ENCODE measurements at places on chromosomes 2 and 18.

- DNase-seq: no peak
These were observed 265.1 kb downstream of the SH3BP4 start for GRCh38 chr2:235216901-235217300.

GRCh38 chr2:46999857-47000678 lies 84.5 kb upstream of the MCFD2 start:
- no peak for DNase-seq

- DNase-seq: no peak
These were observed 9.5 kb downstream of the COPS7B start for GRCh38 chr2:231795525-231796327.

DNA sequence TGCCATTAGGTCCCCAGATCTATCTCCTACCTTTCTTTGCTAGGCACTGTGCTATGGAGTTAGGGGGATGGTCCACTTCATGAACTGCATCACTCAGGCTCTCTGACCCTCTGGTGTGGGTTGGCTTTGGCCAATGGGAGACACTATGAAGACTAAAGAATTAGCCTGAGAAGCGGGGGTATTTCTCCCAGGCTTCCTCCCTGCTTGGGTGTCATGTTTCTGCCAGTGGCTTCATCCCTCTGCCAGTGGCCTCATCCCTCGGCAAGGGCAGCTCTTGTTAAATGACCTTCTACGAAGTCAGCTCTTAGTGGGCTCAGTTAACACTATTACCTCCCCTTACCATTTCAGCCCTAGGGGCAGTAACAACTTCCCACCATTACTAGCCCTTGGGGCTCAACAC lies 41.9 kb upstream of the EPB41L3 start:
- DNase-seq: no peak

- DNase-seq: no peak
These were observed 29.8 kb downstream of the TSPYL6 start for GRCh38 chr2:54226260-54226659.

DNA sequence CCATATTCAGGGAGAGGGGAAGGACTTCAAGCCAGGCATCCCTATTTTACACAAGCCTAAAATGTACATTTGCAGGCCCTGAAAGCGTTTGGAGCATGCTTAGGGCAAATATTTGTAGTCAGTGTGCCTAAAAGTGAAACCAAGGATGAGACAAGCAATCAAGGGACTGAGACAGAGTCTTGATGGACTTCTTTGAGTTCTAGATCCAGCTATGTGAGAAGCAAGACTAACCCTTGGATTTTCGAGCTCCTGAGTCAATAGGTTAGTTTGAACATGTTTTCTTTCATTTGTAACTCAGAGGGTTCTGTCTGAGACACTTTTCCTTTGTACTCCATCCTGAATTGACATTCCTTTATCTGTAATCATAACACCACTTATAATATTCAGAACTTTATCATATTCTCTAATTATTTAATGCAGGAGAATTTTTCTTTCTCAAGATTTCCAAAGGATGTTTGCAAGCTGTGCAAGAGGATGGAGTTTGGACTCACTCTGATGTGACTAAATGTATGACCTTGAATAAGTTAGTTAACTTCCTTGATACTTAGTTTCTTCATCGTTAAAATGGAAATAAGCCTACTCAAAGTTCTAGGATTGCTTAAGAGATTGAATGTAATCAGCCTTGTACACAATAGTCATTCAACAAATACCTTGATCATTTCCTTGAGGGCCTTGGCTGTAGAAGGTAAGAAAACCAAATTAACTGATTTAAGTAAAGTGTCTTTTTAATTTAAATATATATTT lies 1237.8 kb upstream of the ZEB2 start:
- no peak for DNase-seq

DNA sequence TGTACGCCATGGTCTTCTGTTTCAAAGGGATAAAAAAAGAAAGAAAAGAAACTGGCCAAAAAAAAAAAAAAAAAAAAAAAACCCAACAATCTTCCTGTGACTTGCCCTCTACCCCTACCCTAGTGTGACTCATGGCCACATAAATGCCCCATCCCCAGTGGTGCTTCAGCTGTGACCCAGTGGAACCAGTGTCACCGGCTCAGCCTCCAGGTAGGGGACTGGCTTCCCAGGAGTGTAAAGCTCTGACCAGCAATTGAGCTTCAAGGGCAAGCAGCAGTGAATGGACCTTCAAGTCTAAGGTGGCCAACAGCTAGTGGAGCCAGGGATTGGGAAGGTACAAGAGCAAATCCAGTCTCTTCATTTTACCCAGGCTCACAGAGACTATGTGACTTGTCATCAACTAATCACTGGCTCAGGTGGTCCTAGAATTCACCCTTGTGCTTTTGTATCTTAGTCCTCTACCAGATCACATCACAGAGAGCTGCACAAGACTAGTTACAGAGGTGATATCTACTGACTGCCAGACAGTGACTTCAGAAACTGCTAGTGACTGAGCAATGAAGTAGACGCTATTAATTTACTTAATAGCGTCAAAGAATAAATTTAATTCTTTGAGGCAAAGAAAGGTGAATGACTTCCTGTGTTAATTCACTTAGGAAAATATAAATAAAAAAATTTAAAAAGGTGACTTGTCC lies 1.3 kb upstream of the TGFBRAP1 start:
- DNase-seq: no peak

DNA sequence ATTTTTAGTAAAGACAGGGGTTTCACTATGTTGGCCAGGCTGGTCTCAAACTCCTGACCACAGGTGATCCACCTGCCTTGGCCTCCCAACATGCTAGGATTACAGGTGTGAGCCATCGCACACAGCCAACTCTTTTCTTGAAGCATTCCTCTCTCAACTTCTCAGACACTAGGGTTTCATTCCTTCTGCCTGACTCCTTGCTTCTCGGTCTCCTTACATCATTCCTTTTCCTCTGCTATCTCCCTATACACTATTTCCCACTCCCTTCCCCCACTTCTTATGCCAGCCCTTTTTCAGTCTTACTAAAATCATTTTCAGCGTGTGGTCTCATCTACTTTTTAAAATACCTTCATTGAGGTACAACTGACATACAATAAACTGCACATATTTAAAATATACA lies 6.1 kb downstream of the SOS1 start:
- DNase-seq: no peak

DNA sequence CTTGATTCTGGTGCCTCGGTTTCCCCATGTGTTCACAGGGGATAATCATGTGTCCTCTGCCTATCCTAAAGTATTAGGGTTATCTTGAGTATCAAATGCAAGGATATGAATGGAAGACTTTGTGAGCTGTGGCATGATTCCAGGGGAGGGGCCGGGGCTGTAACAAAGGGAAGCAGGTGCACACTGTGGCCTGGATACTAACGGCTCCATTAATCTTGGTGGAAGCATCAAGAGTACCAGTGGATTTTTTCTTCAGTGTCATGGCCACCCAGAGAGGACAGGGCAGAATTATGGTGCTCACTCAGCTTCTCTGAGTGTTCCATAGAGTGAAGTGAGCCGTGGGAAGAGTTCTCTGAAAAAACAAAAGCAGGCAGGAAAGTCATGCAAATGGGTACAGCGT lies 320.1 kb downstream of the ALK start:
- no peak for DNase-seq

DNA sequence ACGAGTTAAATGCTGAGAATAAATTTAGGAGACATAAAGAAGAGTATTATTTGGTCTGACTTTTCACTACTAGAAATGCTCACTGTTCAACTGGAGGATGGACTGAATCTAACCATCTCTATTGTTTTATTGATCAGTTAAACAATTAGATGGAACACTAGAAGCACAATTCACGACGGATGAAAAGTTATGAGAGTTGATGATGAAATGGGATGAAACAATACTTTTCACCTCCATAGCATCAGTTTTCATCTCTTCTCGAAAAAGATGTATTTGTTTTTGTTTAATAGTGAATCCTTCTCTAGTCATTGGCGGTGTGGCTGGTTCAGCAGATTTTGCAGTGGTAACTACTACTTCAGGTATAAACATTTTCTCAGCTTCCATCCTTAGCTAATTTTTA lies 19.3 kb downstream of the TTN start:
- DNase-seq: no peak

DNA sequence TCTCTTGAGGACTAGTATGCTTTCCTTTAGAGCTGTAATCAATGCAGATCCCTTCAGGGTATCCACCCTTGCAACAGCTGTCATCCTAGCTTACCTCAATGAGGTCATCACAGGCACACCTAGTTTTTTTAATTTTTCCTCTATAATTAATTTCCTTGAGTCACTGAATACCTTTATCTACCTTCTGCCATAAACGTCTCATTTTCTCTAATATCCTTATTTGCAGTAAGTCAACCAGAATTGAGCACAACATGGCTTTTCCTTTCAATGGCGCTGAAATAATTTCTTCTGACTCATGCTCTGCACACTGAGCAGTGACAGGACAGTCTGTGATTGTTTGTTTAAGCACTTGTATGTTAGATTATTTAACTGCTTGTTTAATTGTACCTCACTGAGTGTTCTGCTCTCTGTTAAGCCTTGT lies 49.4 kb downstream of the ETAA1 start:
- no peak for DNase-seq

- no peak for DNase-seq
These were observed 80.2 kb upstream of the PHLPP1 start for GRCh38 chr18:62634979-62635630.

GRCh38 chr2:177021706-177022343 lies 190.8 kb upstream of the HNRNPA3 start:
- no peak for DNase-seq

DNA sequence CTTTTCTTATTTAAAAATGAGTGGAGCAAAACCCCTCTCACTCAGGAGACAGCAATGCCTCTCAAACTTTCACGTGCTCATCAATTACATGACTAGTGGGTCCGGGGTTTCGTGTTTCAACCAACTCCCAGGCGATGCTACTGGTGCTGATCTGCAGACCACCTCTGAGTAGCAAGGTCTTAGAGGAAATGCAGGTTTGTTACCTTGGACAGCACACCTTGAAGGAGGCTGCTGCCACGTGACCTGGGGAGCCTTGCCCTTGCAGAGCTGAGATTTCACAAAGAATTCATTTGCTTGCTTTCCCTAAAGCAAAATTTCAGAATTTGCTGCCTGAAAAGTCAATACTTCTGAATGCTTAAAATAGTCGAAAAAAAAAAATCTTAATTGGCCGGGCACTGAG lies 32.4 kb downstream of the SMIM21 start:
- DNase-seq: no peak

DNA sequence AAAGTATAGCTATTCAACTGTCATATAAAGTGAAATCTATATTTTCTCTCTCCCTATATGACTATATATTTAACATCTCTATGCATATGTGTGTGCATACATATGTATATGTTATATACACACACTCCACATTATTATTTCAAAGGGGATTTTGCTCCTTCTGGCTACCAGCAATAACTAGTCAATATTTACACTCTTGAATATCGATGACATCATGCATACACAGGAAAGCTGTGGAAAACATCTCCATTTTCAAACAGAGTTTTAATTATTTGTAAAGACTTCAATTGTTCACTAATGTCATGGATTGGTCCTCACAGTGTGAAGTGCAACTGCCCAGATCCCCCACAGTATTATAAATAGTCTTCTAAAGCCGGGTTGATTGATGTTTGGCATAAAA lies 195.9 kb upstream of the TCF4 start:
- DNase-seq: no peak

DNA sequence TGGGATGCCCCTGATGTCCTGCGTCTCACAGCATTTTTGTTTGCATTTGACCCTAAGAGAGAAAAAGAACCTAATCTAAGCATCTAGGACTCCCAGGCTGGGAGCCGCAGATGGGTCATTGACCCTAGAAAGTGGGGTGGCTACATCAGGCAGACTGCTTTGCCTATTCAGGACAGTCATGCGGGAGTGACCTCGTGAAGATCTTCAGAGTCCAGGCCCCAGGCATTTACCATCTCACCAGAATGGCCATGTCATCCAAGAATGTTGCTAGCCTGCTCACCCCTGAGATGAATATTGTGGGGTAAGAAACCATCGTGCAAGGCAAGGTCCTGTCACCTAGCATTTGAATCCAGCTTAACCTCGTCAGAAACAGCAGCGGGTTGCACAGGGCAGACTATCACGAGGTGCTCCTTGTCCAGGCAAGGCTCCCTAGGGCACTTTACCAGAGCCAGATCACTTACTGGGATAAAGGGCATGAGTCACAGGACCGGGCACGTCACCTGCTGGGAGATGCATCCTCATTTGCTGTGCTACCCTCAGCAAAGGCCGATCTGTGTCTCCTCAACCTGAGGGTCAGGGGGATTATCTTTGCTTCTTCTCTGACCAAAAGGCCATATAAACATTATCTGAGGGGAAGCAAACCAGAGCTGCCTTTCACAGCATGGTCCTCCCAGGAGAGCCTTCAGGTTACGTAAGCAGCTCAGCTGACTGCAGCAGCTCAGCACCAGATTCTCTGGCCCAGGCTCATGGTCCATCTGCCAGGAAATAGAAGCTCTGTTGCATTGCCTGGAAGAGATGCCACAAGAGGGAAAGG lies 162.3 kb downstream of the ACKR3 start:
- DNase-seq: no peak

DNA sequence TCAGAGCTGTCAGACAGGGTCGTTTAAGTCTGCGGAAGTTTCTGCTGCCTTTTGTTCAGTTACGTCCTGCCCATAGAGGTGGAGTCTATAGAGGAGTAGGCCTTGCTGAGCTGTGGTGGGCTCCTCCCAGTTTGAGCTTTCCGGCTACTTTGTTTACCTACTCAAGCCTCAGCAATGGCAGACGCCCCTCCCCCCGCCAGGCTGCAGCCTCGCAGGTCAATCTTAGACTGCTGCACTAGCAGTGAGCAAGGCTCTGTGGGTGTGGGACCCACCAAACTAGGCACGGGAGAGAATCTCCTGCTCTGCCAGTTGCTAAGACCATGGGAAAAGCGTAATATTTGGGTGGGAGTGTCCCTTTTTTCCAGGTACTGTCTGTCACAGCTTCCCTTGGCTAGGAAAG lies 86.5 kb downstream of the EFEMP1 start:
- no peak for DNase-seq

DNA sequence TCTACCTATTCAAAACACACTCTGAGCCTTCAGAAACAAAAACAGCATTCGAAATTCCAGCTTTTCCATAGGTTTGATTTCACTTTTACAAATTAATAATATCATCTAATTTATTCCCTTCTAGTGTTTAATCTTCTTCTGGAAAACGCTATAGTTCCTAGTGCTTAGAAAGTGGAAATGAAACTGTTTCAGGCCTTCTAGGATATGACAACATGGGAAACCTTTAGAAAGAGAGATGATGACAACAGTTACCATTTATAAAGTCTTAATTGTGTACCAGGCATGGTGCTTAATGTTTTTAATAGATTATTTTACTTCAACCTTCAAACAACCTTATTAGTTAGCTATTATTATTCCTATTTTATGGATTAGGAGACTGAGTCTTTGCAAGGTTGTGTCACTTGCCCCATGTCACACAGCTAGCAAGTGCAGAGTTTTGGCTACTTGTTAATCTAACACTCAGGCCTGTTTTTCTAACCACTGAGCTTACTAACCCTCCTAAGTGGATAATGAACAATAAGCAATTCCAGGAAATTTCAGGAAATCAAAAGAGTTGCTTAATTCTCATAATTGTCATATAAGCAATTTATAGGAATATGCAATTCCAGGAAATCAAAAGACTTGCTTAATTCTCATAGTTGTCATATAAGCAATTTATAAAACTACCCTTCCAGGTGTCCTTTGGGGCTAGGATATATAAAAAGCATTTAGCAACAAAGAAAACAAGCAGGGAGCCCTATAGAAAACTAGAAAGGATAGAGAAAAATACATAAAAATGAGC lies 206.0 kb downstream of the ZNF521 start:
- no peak for DNase-seq

GRCh38 chr2:98383166-98383565 lies 36.9 kb downstream of the CNGA3 start:
- no peak for DNase-seq

GRCh38 chr2:174486563-174487107 lies at the start of gene GPR155:
Gene GPR155 (minus strand): TSS chr2:174487029. CDS start chr2:174481956, 5,073 bp downstream.
- DNase-seq: no peak
